ENCODE measurements at places on chromosomes 5 and 9.
A peak's percentile ranks its signal among the peaks of the same experiment; 100 is the strongest.

GRCh38 chr5:118723021-118723338 lies 265.4 kb downstream of the DTWD2 start:
- no peaks in the 10 kb centered on the region for H3K36me3 ChIP-seq
- H3K4me1 ChIP-seq, result no peaks in the 10 kb centered on the region
- H3K4me3 ChIP-seq, result no peak overlapping the region

DNA sequence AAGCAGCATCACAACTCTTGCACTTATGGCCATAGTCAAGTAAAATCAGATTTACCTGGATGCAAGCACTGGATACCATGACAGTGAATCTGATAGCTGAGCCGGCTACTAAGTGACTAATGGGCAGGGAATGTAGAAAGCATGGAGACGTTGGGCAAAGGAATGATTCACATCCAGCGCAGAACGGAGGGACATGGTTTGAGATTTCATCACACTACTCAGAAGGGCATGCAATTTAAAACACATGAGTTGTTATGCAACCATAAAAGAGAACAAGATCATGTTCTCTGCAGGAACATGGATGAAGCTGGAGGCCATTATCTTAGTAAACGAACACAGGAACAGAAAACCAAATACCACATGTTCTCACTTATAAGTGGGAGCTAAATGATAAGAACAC lies 169.1 kb upstream of the PIK3R1 start:
- no peak overlapping the region for H3K27ac ChIP-seq
- H3K36me3 ChIP-seq, result no peaks in the 10 kb centered on the region
- H3K27me3 ChIP-seq, result no peaks in the 10 kb centered on the region
- no peak overlapping the region for H3K4me3 ChIP-seq
- no peak for DNase-seq

DNA sequence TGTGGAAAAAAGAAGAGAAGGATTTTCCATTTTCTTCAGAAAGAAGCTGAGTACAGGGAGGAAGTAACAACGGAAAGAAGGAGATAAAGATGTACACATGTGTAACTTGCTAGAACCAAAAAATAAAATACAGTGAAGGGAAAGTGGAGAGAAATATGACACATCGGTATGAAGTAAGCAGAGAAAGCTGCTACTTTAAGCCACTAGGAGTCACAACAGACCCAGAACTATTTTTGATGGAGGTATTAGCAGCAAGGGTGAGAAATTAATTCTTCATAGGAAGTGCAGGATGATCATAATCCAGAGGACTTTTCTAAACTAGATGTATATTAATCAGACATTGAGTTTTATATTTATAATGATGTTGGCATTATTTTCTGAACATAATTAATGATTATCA lies 88.5 kb downstream of the FAM174A start:
- H3K27ac ChIP-seq, result no peak overlapping the region
- no peaks in the 10 kb centered on the region for H3K36me3 ChIP-seq
- H3K27me3 ChIP-seq, result no peaks in the 10 kb centered on the region
- no peaks in the 10 kb centered on the region for H3K4me1 ChIP-seq
- no peak overlapping the region for H3K4me3 ChIP-seq

DNA sequence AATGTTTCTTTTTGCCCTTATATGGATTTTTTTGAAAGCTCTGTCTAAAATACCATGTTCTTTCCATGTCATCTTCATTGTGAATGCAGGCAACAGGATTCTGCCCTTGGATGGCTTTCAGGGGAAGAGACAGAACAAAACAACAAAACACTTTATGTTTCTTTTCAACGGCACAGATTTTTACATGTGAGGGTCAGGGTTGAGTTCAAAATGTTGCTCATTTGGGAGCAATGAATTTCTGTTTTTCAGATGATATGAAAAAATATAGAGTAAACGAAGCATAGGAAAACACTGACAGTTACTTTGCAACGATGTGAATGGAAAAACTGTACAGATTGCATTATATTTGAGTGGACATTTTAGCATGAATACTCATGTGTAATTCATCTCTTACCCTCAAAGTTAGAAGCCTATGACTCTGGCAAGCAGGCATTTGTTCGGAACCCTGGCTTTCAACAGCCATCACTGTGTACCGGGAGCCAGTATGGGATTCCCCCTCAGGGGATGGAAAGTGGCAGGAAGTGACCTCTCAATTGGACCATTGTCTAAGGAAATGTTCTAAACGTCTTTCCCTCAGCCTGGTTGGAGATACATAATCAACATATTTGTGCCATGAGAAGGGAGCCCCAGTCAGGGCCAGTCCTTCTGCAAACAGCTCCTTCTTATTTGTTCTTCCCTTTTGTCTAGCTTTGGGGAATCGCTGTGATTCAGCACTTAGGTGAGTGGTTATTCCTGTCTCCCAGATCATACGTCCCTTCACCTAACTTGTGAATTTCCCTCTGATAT lies 153.9 kb upstream of the MEF2C start:
- H3K27ac ChIP-seq, result no peak overlapping the region
- no peaks in the 10 kb centered on the region for H3K27me3 ChIP-seq
- DNase-seq, result no peak
- no peaks in the 10 kb centered on the region for H3K36me3 ChIP-seq
- no peaks in the 10 kb centered on the region for H3K4me1 ChIP-seq

GRCh38 chr5:71932131-71932654 lies 175.1 kb upstream of the MAP1B start:
- no peak overlapping the region for H3K4me3 ChIP-seq
- H3K36me3 ChIP-seq, result no peaks in the 10 kb centered on the region
- no peaks in the 10 kb centered on the region for H3K27me3 ChIP-seq
- DNase-seq, result no peak

- H3K36me3 ChIP-seq, result no peaks in the 10 kb centered on the region
- no peaks in the 10 kb centered on the region for H3K27me3 ChIP-seq
- H3K27ac ChIP-seq, result no peak overlapping the region
- H3K4me1 ChIP-seq, result no peaks in the 10 kb centered on the region
- DNase-seq, result no peak
Measured at GRCh38 chr5:180522330-180522729, 28.2 kb downstream of the CNOT6 start.

GRCh38 chr9:98536542-98537173 lies 172.1 kb downstream of the GABBR2 start:
- no peaks in the 10 kb centered on the region for H3K4me1 ChIP-seq
- H3K4me3 ChIP-seq, result no peak overlapping the region
- DNase-seq, result no peak
- H3K36me3 ChIP-seq, result no peaks in the 10 kb centered on the region
- H3K27ac ChIP-seq, result no peak overlapping the region

GRCh38 chr5:151097061-151097460 lies 16.2 kb upstream of the TNIP1 start:
- H3K4me3 ChIP-seq, result no peak overlapping the region
- DNase-seq, result no peak
- peaks cover 42% of the 10 kb centered on the region for H3K4me1 ChIP-seq
- H3K27ac ChIP-seq, result no peak overlapping the region
- H3K27me3 ChIP-seq, result no peaks in the 10 kb centered on the region

DNA sequence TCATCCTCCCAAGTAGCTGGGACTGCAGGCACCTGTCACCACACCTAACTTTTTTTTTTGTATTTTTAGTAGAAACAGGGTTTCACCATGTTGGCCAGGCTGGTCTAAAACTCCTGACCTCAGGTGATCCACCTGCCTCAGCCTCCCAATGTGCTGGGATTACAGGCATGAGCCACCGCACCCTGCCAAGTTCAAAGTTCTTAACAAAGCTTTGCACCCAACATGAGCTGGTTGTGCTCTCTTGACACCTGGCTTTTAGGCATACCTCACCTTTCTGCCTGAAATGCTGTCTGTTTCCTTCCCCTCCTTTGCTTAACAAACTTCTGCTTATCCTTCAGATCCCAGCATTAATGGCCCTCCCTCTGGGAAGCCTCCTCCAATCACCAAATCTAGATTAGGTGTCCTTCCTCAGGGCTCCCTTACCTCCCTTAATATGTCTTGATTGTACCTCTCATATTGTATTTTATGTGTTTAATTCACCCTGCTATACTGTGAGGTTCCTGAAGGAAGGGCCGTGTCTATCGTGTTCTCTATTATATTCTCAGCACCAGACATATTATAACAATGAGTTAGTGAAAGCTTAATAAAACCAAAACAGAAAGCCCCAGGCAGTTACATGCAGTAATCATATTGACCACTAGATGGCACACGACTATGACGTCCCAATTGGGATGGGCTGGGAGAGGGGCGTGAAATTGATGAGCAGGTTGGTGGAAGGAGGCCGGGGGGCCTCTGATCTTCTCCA lies 62.9 kb upstream of the PPARGC1B start:
- no peak overlapping the region for H3K27ac ChIP-seq
- H3K27me3 ChIP-seq, result no peaks in the 10 kb centered on the region
- no peaks in the 10 kb centered on the region for H3K4me1 ChIP-seq
- H3K36me3 ChIP-seq, result no peaks in the 10 kb centered on the region

GRCh38 chr5:77133061-77133758 lies 46.1 kb upstream of the ZBED3 start:
- no peak overlapping the region for H3K27ac ChIP-seq
- DNase-seq, result no peak
- no peak overlapping the region for H3K4me3 ChIP-seq
- no peaks in the 10 kb centered on the region for H3K27me3 ChIP-seq
- H3K4me1 ChIP-seq, result no peaks in the 10 kb centered on the region
- no peaks in the 10 kb centered on the region for H3K36me3 ChIP-seq

- no peak overlapping the region for H3K4me3 ChIP-seq
- H3K36me3 ChIP-seq, result no peaks in the 10 kb centered on the region
- H3K27ac ChIP-seq, result no peak overlapping the region
- H3K4me1 ChIP-seq, result 0 out of 2 replicates have a peak, but pooled peaks cover 5% of the 10 kb centered on the region
- H3K27me3 ChIP-seq, result no peaks in the 10 kb centered on the region
- DNase-seq, result no peak
Measured at GRCh38 chr5:112958093-112959088, 18.2 kb upstream of the DCP2 start.

DNA sequence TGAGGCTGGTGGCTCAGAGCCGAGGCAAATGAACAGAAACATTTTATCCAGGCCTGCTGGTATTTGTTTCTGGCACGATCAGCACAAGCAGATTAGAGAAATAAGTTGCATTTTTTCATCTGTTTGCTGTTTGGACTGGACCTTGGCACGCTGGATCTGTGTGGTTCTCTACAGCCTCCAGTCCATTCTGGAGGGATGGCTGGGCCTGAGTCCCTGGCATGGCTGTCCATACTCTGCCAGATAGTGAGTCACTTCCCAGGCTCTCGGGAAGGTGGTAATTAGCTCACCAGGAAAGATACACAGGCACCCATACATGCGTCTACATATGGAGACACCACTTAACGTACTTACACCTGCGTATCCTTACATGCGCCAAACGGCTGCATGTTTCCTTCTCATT lies 78.6 kb downstream of the SPRY4 start:
- no peaks in the 10 kb centered on the region for H3K27me3 ChIP-seq
- no peak for DNase-seq
- H3K4me3 ChIP-seq, result no peak overlapping the region
- H3K27ac ChIP-seq, result no peak overlapping the region

DNA sequence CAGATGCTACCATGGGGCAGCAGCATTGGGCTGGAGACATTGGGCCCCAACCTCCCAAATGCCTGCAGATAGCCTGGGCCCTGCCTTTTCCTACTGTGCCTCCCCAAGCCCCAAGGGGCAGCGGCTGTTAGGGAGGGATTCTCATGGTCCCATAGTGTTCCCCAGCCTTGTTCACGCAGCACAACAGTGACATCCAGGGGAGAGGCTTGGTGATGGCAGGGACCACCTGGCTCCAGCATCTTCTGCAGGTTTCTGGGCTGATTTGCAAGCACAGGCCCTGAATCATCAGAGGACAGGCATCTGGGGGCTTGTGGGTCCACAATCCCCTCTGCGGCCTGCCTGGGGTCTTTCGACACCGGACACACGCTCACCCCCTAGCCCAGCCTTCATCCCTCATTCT lies 354.6 kb downstream of the SLIT3 start:
- DNase-seq, result no peak
- no peak overlapping the region for H3K27ac ChIP-seq
- H3K4me3 ChIP-seq, result no peak overlapping the region
- no peaks in the 10 kb centered on the region for H3K36me3 ChIP-seq
- H3K27me3 ChIP-seq, result no peaks in the 10 kb centered on the region
- no peaks in the 10 kb centered on the region for H3K4me1 ChIP-seq

DNA sequence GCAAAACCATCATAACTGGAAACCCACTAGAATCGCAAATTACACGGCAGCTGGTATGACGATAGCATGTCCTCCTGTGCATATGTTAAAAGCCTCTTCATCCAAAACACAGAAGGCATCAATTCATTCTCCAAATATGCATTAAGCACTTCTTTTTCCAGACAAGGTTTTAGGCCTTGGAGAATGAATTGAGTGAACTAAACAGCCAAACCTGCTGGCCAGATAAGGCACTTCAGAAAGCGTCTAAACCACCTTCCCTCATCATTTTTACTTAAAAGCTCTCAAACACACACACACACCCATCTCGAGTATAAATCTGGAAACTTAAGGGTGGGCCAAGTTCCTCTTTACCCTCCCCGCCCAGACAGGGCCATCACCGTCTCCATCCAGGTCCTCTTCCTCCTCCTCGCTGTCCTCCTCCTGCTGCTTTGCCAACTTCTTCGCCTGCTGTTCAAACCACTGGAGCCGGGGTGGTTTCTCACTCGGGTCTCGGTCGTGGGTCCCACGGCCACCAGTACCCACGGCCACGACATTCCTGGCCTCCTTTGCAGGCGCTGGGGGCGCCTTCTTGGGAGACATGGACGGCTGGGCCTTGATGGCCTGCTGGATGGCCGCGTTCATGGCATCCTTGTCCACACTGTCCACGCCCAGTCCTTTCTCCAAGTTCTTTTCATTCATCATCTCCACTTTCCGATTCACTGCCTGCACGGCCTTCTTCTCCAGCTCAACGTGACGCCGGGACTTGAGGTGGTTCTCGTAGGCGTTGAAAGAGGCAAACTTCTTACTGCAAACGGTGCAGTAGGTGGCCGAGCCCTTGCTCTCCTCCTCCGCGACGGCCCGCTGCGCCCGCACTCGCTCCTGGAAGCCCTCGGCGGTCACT lies 696 bp downstream of the ZNF622 start:
- DNase-seq, result peak; percentile 22
- no peaks in the 10 kb centered on the region for H3K27me3 ChIP-seq
- H3K36me3 ChIP-seq, result peaks cover 17% of the 10 kb centered on the region
- peak overlapping the region; percentile 99 for H3K4me3 ChIP-seq
- peaks cover 29% of the 10 kb centered on the region for H3K4me1 ChIP-seq
- peak overlapping the region; percentile 46 for H3K27ac ChIP-seq

DNA sequence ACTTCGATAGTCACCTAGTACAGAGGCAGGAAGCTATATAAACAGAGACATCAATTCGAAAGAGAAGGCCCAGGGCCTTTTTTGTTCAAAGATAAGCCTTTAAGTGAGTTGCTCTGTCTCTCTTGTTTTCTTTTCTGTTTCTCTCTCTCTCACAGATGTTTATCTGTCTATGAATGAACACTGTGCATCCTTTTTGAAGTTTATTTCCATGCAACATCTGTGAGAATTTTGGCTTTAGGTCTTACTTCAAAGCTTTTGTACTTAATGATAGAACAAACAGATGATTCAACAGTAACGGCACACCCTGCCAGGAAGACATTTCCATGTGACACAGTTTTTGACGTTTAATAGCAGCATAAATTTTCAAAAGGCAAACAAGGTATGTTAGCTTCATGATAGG lies 1413.1 kb upstream of the CDH6 start:
- H3K4me1 ChIP-seq, result no peaks in the 10 kb centered on the region
- DNase-seq, result no peak
- no peaks in the 10 kb centered on the region for H3K36me3 ChIP-seq
- H3K4me3 ChIP-seq, result no peak overlapping the region
- H3K27me3 ChIP-seq, result no peaks in the 10 kb centered on the region

GRCh38 chr5:27548484-27548883 lies 510.1 kb upstream of the CDH9 start:
- no peak overlapping the region for H3K27ac ChIP-seq
- DNase-seq, result no peak
- H3K4me3 ChIP-seq, result no peak overlapping the region
- no peaks in the 10 kb centered on the region for H3K27me3 ChIP-seq
- no peaks in the 10 kb centered on the region for H3K36me3 ChIP-seq
